Renal cortex interstitium (tissue), 15 donors: ENCODE measurements at places on chromosomes 13 and 19. TPM values are rescaled to one million over a fixed set of nuclear protein-coding genes. Genes with fewer than 3 reads are reported as not detected.

Gene ZNF808
- 12.7 TPM for polyA plus RNA-seq

Gene ZNF177
- polyA plus RNA-seq: 13.9 TPM

Gene ERVV-1
- polyA plus RNA-seq: 0.07 TPM

Gene ZNF726
- polyA plus RNA-seq: 10.9 TPM

Gene NMRK2
- not detected for polyA plus RNA-seq

Gene ZNF844
- 30.2 TPM for polyA plus RNA-seq

Gene ERICH4
- polyA plus RNA-seq: 7.2 TPM

Gene ZNF227
- 25.1 TPM for polyA plus RNA-seq

Gene CGB2
- not detected for polyA plus RNA-seq

Gene IZUMO1
- 1.2 TPM for polyA plus RNA-seq

Gene ZSCAN4
- polyA plus RNA-seq: not detected

Gene POMP
- polyA plus RNA-seq: 111 TPM

Gene SMIM44
- polyA plus RNA-seq: 0.74 TPM

Gene DNASE2
- 10.2 TPM for polyA plus RNA-seq

Gene TGFBR3L
- polyA plus RNA-seq: 0.33 TPM

Gene NLRP5
- not detected for polyA plus RNA-seq

Gene MCEMP1
- 0.14 TPM for polyA plus RNA-seq

Gene UPK1A
- polyA plus RNA-seq: 6.0 TPM

Gene OR4F17
- polyA plus RNA-seq: not detected

Gene MEIS3
- 15.0 TPM for polyA plus RNA-seq

Gene ZNF836
- polyA plus RNA-seq: 26.3 TPM

Gene KLHL1
- 1.00 TPM for polyA plus RNA-seq

Gene MAST1
- polyA plus RNA-seq: 1.0 TPM

Gene ZNF784
- 12.7 TPM for polyA plus RNA-seq

Gene OLFM4
- 0.50 TPM for polyA plus RNA-seq

Gene SLC10A2
- 0.58 TPM for polyA plus RNA-seq

Gene CYP4F8
- polyA plus RNA-seq: not detected

Gene GFY
- not detected for polyA plus RNA-seq

Gene ZSCAN18
- 116 TPM for polyA plus RNA-seq

Gene ZNF816
- polyA plus RNA-seq: 18.3 TPM

Gene ZBTB32
- polyA plus RNA-seq: 0.40 TPM

Gene IL4I1
- 3.2 TPM for polyA plus RNA-seq

Gene DGKH
- 8.5 TPM for polyA plus RNA-seq

Gene ZNF888
- 15.3 TPM for polyA plus RNA-seq
